ENCODE measurements at places on chromosomes 12 and 14.

GRCh38 chr14:103744621-103745395 lies 29.2 kb downstream of the ZFYVE21 start:
- DNase-seq: no peak

DNA sequence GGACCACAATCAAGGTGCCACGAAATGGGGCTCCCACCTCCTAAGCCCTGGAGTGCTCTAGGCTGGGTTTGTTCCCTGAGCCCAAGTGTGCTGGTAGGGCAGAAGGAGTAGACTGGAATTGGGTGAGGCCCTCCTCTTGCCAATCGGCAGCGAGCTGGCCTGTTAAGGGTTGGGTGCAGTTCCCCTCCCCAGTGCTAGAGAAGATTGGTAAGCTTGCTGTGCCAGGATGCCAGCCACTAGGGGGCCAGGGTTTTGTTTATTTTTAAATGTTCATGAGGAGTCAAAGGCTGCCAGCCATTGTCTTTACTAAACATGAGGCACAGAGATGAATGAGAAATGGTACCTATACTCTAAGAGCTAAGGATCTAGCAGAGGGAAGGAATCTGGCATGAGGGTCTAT lies 79.7 kb downstream of the SPTB start:
- DNase-seq: no peak

- no peak for DNase-seq
These were observed 60.8 kb downstream of the GALNT16 start for GRCh38 chr14:69320581-69321365.

DNA sequence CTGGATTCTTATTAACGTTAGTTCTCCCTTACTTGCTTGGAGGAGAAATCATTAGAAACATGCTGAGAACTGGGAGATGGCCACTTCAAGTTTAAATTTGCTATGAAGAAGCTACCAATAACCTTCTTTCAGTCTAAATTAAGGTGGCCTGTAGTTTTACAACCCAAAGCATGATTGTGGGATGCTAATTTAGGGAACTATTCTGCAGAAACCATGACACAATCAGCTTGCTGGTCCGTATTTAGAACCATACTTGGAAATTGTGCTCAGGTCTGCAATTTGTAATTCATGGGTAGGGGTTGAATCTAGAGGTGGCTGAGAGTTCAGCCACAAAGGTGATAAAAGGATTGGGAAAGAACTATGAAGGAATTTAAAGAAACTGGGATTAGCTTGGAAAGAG lies 405.7 kb downstream of the RAD51B start:
- DNase-seq: no peak

DNA sequence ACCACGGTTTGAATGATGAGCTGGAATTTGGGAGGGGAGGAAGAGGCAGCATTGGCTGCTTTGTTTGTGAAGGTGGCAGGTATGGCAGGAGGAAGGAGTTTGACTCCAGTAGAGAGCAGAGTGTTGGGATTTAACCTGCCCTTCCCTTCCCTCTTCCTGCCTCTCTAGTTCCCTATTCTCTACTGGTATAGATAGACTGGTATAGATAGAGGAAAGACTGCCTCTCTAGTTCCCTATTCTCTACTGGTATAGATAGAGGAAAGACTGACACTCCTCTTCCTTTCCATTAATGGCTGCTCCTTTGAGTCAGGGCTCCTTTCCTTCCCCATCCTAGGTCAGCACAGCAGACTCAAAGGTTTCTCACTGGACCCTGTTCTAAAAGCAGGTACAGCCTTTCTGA lies 8.4 kb upstream of the SYCP3 start:
- DNase-seq: no peak

DNA sequence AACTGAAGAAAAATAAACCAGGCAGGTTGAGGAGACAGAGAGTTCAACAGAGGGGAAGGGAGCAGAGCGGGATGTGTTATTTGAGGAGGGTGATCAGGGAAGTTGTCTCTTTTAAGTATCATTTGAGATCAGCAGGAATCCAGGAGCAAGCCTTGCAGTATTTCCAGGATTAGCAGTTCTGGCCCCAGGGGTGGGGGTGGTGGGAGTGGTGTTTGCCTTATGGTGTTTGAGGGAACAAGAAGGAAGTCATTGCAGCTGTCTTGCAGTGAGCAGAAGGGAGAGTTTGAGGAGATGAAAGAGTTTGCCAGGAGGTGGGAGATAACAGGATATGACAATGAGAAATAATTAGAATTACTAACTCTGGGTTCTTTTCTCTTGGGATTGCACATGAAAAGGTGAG lies 418.6 kb downstream of the NELL2 start:
- no peak for DNase-seq

DNA sequence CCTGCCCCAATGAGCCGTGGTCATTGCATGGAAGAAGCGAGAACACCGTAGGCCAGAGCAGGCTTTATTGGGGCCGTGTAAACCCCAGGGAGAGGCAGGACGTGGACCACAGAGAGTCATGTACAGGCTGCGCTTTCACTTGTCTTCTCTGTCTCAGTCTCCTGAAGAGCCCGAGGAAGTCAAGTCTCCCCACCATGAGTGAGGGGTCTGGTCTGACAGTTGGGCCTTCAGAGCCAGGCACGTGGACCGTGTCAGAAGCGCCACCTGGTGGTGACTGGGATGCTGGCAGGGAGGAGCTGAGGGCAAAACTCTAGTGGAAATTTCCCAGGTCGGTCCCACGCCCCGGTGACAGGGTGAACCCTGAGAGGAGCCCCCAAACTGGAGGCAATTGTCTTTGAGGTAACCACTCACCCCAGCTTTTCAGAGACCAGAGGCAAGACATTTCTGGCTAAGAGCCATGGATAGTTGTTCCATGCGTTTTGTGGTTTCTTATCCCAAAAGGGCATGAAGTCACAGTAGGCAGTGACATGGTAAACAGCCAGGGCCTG lies 17.4 kb downstream of the RPS6KL1 start:
- DNase-seq: peak; percentile 57

DNA sequence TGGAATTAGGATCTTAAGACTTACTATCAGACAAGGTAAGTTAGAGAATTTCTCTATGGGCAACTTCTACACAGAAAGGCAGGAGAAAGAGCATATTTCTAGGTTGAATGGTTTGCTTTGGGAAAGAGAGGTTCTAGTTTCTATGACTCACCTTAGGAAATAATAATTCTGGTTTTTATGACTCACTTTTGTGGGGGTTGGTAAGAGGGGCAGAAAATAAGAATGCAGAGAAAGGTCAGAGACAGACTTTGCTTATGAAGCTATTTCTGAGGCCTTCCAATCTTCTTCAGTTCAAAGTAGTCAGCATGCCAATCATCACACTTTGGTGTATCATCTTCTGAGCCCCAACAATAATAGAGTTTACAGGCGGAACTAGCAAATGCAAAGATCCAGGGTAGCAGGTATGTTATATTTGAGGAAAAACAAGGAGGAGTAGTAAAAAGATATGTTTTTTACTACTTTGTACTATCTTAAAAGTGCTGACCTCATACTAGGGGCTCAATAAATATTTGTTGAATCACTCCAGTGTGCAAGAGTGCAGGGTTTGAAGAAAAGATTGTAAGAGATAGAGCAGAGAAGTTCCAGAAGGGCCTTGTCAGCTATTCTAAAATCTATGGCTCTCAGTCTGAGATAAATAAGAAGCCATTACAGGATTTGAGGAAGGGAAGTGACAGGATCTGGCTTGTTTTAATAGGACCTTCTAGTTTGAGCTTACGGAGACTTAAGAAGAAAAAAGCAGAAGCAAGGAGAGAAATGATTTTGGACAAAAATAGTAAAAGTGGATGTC lies 56.7 kb upstream of the LRFN5 start:
- DNase-seq: no peak

All from stimulated activated CD8-positive, alpha-beta memory T cell treated with anti-CD3 and anti-CD28 coated beads, Interleukin-2, amount 100 ng/mL, for 1 hour (primary cell).